ENCODE measurements at places on chromosomes 2 and 18. TPM values are rescaled to one million over a fixed set of nuclear protein-coding genes. Genes with fewer than 3 reads are reported as not detected.

Gene PCBP1
- 201 TPM for total RNA-seq

Gene STPG4
- total RNA-seq, result not detected

Gene GPR17
- total RNA-seq, result not detected

Gene C2orf42
- 13.6 TPM for total RNA-seq

Gene PER2
- 3.6 TPM for total RNA-seq

DNA sequence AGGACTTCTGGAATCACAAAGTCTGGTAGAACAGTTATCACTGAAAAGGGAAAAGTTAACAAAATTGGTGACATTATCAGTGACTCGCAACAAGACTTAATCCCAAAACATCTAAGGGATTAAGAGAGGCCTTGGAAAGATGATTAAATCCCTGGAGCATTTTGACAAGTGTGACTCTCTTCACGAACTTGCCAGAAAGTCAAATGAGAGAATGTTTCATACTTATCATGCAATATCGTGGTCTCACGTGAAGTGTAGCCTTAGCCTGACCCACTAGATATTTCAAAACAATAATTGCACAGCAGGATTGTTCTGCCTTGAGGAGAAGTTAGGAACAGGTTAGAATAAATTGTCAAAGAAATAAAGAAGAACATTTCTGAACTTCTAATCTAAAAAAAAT lies 104.5 kb downstream of the COL6A3 start:
- no peak for DNase-seq

DNA sequence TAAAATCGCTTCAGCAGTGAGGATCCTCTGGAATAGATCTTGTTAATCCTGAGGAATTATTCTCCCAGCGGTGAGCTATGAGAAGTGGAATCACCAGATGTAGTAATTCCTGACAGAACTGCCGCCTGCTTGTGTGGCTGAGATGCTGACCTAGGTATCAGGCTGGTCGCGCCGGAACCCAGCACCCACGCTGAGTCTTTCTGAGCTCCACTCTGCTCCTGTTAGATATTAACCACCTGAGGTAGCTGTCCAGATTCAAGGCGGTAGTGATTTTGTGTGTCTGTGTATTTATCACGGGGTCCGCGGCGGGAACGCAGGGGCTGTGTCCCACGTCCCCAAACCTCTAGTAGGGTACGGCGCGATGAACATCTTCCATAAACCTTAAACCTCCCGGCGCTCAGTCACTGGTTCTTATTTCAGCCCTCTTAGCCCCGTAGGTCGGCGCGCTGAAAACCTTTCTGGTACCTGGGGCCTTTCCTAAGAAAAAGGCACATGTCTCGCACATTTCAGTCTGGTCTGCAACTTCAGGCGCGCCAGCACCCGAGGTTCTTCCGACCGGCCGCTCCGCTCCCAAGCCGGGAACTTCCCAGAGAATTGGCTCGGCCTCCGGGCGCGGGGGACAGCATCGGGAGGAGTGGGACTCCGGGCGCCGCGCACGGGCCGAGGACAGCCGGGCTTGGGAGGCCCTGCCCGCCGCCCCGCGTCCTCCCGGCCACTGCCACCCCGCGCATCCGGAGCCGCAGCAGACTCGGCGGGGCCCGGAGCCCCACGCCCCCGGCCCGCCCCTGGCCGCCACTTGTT lies 542 bp upstream of the CNNM3 start:
- DNase-seq, result no peak

DNA sequence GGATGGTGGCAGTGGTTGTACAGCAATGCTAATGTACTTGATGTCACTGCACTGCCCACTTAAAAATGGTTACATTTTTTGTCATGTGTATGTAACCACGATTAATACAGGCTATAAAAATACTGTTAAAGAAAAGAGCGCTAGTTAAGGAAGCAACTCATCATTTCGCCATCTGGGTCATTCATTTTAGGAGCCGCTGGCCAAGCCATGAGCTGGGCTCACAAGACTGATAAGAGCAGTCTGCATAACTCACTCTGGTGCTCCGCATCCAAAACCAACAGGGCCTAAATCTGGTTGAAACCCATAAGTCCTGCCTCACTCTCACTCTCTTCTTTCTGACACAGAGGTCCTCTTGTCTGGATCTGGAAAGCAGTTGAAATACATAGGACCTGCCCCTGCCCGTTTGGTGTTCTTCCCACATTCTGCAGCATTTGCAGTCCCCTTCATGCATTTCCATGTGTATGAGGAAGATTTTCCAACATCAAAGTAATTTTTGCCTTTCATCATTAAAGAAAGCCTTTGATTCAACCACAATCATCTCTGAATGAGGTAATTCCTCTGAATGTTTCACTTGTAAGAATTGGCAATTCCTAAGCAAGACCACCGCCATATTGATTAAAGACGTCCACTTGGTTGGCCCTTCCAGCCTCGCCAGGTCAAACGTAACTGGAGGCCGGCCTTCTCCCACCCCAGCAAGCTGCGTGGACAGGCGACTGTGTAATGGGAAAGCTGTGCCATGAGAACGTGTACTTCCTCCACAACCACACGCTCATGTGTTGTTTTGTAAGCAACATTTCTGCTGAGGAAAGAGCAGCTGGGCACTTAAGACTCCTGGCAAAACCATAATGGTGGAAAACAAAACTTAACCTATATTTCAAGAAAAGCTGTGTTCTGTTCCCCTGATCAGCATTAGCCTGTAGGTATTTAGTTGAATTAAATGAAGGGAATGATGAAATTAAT lies 112.2 kb downstream of the VAPA start:
- DNase-seq, result no peak

DNA sequence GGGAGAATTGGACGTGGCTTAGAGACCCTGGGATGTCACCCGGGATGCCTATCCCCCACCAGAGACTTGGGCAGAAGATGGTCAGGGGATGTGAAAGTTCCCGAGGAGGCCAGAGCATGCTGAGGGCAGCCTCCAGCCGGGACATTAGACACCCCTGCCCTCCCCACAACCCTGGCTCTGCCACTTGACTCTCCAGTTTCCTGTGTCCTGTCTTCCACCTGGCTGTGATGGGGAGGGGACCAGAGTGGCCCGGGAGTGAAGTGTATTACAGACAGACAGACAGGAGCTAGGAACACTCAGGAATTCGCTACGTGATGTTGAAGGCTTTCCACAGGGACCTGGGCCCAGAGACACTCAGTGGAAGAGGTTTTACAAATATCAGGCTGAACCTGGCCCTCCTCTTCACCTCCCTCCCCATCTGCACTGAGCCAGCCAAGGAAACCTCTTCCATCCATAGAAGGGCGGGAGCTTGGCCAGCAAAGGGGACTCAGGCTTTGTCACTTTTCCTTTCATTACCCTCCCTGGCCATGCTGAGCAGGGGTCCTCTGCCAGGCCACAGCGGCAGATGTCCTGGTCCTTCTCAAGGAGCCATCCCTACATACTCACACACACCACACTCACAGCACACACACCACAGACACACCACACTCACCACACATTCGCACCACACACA lies 60.7 kb downstream of the SDC1 start:
- no peak for DNase-seq

DNA sequence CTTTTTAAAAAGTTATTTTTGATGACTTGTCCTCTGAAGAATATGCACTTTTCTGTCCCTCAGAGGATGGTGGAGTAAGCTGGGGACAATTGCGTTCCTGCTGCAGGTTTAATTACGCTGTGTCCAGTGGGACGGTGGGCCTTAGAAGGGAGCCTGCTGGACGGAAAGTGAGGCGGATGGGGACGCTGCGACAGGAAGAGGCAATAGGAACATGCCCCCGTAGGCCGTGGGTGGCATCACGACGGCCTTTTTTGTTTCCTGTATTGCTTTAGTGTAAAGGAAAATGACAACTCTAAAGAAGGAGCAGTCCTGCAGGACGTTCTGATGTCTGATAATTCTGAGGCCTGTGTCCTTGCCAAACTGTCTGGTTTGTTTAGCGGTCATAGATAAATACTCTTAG lies 121.6 kb downstream of the NFATC1 start:
- no peak for DNase-seq

- DNase-seq, result no peak
Measured at GRCh38 chr2:137960223-137960622, 4.0 kb upstream of the HNMT start.

DNA sequence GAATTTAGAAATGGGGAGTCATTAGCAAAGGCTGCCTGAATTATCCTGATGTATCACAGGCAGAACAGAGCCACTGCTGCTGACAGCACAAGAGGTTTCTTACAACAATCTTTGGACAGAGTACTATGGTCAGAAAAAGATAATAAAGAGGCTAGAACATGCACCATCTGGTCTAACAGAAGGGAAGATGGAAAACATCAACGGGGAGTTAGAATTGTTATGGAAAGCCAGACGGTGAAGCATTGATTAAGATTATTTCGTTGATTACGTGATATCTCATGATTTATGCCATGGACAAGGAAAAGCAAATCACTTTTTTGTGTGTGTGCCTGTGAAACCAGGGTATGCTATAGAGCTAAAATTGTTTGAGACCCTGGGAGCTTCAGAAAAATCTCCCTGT lies 409.4 kb upstream of the ETAA1 start:
- no peak for DNase-seq

GRCh38 chr2:74941284-74941683 lies 17.2 kb upstream of the POLE4 start:
- DNase-seq, result no peak

DNA sequence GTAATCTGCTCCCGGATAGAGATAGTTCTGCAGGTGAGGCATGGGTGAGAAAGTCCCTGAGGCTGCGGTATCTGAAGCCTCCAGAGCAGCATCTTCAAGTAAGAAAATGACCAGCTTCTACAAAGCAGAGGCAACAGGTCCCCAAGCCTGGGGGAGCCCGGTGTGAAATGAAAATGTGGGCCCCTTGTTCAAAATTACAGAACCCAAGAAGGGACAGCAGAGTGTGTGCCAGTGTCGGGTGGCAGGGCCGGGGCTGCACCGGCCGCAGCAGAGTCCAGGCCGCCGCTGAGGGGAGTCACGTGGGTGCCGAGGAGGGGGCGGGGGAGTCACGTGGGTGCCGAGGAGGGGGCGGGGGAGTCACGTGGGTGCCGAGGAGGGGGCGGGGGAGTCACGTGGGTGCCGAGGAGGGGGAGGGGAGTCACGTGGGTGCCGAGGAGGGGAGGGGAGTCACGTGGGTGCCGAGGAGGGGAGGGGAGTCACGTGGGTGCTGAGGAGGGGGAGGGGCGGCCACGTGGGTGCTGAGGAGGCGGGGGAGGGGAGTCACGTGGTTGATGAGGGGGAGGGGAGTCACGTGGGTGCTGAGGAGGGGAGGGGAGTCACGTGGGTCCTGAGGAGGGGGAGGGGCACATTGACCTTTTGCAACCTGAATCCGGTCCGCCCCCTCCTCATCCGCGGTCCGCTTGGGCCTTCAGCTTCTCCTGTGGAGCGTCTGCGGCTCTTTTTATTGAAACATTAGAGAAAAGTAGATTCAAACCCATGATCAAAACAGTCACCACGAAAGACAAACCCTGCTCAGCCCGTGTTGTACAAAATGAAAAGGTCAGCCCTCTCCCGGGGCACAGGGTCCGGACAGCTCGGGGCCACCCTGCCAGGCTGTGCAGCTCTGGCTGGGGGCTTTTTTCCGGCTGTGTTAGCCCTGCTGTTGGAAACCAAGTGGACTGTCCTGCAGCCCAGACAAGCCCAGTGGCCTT lies 10.4 kb downstream of the COLEC11 start:
- DNase-seq, result no peak

GRCh38 chr2:65350651-65351056 lies 81.7 kb downstream of the SPRED2 start:
- no peak for DNase-seq

GRCh38 chr2:177174486-177174885 lies 38.1 kb upstream of the HNRNPA3 start:
- DNase-seq, result no peak

DNA sequence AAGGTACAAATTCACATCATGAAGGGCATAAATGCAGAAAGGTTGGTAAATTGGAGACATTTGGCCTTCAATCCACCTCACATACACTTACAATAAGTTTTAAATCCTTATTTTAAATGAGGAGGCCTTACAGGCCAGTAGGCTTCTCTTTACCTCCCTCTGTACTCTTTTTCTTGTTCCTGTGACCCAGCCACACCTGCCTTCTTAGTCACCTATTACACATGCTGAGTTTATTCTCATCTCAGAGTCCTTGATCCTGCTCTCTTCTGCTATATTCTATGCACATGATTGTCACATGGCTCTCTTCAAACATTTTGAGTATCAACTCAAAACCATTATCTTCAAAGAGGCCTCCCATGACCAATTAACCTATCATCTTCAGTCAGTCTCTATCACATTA lies 491.5 kb downstream of the SATB2 start:
- DNase-seq, result no peak

GRCh38 chr2:238966072-238966937 lies 118.4 kb downstream of the TWIST2 start:
- DNase-seq, result no peak

DNA sequence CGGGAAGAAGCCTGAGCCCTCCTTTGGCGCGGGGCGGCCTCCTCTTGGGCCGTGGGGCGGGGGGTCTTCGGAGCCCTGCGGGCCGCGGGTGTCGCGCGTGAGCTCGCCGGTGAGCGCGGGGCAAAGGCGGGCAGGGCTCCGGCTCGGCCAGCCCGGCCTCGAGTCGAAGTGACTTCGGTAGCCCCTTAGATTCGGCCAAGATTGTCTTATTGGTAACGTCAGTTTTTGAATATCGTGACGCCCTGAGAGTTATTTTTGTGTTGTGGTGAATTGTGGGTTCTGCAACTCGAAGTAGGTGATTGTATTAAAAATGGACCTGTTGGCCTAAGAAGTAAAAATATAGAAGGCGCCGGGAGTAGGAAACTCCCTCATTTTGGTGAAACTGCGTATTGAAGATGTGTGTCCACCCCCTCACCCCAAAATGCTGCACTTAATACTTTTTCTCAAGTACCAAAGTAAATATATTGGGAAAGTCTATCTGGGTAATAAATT lies 669 bp downstream of the MARCHF7 start:
- DNase-seq, result no peak

DNA sequence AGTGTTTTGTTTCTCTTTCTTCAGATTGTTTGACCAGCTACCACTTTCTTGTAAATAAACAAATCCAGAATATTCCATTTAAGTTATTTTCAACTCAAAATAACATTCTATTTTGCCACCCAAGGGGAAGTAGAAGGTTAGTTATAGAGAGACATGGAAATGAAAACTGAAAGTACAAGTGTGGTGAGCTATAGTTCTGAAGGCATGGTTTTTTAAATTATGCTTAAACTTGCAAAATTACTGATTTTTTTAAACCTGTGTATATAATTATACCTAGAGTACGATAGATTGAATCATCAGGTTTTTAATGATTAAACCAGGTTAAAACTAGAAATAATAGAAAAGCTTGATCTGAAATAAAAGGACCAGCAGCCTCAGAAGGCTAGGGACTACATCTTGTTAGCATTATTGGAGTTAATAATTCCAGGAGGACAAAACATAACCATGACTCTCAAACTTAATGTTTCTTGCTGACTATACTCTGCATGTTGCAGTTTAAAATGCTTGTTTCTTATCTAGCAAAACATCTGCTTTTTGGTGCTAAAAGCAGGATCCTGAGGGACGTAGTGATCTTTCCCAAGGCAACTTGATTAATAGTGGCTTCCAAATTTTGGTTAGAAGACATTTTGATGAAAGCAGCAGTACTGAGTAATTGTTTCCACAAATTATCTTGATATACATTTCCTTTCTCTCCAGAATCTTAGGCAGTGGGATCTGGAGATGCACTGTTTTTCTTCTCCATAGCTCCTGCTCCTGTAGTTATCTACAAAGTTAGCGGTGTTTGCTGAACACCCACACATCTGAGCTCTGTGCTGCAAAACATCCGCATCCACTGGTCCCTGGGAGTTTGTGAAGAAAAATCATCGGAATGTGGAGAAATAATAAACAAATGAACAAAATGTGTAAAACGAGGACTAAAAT lies 327.2 kb upstream of the PKDCC start:
- DNase-seq, result no peak

Data from Right ventricle myocardium superior (tissue), 1 donor.